GM19239 (cell line): ENCODE measurements at places on chromosomes 6 and 20.

GRCh38 chr6:9468277-9468676, 946.6 kb downstream of the TFAP2A start:
- no peak for DNase-seq

DNA sequence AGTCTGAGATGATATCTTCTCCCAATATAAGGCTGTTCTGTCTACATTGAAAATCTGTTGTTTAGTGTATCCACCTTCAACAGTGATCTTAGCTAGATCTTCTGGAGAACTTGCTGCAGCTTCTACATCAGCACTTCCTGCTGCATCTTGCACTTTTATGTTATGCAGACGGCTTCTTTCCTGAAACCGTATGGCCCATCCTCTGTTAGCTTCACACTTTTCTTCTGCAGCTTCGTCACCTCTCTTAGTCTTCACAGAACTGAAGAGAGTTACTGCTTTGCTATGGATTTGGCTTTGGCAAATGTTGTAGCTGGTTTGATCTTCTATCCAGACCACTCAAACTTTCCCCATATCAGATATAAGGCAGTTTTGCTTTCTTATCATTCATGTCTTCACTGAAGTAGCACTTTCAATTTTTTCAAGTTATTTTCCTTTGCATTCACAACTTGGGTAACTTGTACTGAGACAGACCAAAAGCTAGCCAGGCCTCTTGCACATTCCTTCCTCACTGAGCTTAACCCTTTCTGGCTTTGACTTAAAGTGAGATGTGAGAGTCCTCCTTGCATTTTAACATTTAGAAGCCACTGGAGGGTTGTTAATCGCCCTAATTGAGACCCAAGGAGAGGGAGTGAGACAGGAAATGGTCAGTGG, 110.1 kb downstream of the PREP start:
- DNase-seq: no peak

DNA sequence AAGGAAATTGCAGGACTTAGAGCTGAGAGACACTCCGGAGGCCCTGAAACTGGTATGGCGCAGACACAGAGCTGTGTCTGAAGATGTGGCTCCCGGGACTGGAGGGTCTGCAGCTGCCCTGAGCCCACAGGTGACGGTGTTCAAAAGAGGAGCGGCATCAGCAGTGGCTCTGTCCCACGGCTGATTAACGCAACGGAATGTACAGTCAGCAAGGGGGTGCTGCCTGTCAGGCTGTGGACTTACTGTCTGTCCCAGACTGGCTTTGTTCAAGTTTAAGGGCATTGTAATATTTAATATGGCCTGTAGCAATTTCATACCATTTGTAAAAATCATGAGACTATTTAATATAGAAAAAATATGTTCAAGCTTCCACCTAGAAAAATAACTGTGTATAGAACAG, 228.0 kb upstream of the TAB2 start:
- no peak for DNase-seq

DNA sequence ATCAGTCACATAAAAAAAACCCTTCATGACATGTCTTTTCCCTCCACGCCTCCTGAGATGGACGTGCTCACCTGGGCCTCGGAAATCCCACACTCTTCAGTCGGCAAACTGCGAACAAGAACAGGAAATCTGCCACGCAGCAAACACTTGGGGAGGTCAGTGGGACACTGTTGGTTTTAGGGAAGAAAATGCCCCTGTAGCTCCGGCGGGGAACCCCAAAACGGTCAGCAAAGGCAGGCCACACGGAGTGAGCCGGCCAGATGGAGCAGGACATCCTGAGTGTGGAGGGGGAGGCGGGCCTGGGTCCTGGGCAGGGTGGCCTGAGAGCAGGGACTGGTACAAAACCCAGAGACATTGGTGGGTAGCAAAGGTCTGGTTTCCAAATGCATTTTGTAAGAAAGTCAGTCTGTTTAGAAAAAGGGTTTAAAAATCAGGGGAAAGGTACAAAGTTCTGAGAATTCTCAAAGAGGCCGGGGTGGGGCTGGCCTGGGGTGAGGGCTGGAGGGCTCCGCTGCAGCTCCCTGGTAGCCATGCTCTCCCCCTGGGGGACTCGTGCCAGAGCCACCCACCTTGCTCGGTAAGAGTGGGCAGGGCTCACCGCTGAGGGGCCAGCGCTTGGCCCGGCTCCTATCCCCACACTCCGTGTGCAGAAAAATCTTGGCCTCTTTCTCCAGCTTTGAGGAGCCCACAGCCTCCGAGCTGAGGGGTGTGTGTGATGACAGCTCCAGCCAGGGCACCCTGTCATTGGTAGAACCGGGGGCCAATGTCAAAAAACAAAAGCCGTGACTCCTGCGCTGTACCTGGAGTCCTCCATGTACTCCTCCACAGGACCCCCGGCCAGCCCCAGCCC, 5.2 kb downstream of the SLC2A4RG start:
- no peak for DNase-seq

GRCh38 chr20:50478162-50478990, 31.8 kb upstream of the PTPN1 start:
- peak; percentile 41 for DNase-seq

DNA sequence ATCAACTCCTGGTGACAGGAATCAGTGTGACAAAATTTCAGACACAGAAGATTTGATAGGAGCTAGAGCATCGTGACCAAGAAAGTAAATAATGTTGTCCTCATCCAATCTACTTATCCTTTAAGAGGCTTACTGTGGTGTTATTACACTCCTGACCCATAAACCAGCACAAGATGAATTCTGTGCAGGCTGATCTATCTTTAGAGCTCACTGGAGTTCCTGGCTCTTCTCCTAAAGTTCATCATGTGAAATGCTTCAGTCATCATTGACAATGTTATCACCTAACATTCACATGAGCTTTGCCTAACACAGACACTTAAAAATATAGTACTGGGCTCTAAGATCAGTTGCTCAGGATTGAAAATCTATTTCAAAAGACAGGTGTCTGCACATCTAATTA, 271.0 kb upstream of the HSF2 start:
- no peak for DNase-seq

DNA sequence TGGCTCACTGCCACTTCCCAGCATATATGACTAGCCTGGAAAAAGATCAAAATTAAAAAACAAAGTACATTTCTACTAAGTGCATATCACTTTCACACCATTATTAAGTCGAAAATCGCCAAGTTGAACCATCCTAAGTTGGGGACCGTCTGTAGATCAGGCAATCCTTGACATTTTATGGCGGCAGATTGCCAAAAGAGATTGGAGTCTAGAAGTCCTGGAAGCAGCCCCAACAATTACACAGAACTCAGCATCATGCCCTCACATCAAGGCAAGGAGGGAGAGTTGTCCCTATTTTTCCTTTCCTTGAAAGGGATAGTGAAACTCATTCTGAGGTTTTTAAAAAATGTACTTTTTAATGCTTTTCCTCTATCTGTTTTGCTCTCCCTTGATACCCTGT, 30.7 kb downstream of the SLC22A3 start:
- no peak for DNase-seq

GRCh38 chr20:47493175-47493962, 8.3 kb upstream of the NCOA3 start:
- no peak for DNase-seq

- no peak for DNase-seq
Measured at GRCh38 chr6:100614386-100614785, 149.7 kb upstream of the SIM1 start.

DNA sequence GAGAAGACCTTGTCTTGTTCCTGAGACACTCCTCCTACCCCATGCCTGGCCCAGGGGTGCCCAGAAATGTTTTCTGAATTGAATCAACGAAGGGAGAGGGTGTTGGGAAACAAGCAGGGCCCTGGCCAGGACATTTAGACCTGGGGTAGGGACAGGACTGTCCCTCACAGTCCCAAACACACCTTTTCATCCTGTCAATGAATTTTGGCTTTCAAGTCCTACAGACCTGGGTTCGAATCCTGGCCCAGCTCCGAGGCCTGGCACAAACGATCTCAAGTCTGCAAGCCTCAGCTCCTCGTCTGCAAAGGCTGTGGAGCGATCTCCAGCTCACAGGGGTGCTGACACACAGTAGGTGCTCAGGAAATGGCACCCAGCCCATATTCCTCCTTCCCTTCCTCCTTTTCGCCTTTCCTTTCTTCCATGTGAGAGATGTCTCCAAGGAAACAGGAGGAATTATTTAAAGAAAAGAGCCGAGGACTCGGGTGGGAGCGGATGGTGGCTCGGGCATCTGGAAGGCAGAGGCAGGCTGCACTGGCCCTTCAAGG, 7.3 kb upstream of the DLGAP4 start:
- no peak for DNase-seq

DNA sequence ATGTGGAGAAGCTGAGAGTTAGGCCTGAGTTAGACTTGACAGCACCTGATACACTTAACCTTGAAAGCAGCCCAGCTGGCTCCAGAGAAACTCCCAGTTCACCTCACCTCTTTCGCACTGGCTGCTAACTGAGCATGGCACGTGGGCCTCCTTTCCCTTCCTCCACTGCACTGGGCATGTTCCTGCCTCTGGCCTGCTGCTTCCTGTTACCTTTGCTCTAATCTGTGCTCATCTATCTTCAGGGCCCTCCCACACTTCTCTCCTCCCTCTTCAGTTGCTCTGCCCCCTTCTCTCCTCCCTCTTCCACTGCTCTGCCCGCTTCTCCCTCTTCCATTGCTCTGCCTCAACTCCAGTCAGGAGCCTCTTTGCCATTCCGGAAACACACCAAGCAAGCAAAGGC, 13.7 kb upstream of the UBE2V1 start:
- DNase-seq: no peak

DNA sequence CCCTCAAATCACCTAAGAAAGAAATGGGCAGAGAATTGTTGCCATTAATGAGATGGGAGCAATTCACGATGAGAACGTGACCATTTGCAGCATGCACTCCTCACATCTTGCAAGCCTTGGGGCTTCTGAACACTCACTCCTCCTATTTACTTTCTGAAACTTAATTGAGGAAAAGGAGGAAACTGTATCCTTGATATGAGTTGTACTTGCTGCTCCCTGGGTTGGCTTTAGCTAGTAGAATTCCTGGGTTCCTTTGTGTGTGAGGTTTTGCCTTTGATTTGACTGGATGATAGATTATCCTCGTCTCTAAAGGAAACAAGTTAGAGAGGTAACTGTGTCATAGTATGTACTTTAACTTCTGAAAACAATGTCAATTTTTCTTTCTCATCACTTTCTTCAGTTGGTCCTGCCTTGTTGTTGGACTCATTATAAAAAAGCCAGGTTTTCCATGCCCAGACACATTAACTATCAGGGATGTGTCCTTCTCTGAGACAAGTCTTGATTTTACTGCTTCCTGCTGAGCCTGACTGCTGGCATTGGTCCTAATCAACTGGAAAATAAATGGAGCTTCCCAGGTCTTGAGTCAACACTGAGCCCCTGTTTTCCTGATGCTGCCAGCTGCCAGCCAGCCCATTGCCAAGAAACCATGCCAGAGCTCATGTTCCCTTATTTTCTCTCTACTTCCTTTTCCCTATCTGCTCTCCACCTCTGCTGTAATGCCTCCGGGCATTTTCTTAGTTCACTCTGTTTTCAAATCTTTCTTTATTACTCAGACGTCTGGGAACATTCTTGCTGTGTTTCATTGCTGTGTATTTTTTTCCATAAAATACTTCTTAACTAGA, 6.0 kb upstream of the MRAP2 start:
- no peak for DNase-seq

- peak; percentile 54 for DNase-seq
Measured at GRCh38 chr20:47274401-47275108, 81.9 kb downstream of the ZMYND8 start.

- no peak for DNase-seq
Measured at GRCh38 chr20:32474009-32474716, 111.0 kb downstream of the NOL4L start.

- no peak for DNase-seq
Measured at GRCh38 chr20:38855356-38855755, 49.9 kb downstream of the PPP1R16B start.

- DNase-seq: no peak
Measured at GRCh38 chr20:62486484-62486883, 10.7 kb upstream of the GATA5 start.

- no peak for DNase-seq
Measured at GRCh38 chr6:27136978-27137814, 110.3 kb upstream of the PRSS16 start.

GRCh38 chr6:90978046-90978445, 391.2 kb upstream of the MAP3K7 start:
- no peak for DNase-seq

GRCh38 chr6:156579564-156579963, 197.6 kb upstream of the ARID1B start:
- DNase-seq: no peak

DNA sequence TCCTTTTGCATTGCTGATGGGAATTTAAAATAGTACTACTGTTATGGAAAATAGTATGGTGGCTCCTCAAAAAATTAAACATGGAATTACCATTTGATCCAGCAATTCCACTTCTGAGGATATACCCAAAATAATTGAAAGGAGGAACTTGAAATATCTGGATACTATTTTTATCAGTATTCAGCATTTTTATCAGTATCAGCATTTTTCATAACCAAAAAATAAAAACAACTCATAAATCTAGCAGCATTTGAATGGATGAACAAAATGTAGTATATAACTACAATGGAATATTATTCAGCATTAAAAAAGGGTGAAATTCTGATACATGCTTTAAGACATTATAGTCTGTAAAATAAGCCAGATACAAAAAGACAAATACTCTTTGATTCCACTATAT, 763.4 kb upstream of the MAN1A1 start:
- DNase-seq: no peak

DNA sequence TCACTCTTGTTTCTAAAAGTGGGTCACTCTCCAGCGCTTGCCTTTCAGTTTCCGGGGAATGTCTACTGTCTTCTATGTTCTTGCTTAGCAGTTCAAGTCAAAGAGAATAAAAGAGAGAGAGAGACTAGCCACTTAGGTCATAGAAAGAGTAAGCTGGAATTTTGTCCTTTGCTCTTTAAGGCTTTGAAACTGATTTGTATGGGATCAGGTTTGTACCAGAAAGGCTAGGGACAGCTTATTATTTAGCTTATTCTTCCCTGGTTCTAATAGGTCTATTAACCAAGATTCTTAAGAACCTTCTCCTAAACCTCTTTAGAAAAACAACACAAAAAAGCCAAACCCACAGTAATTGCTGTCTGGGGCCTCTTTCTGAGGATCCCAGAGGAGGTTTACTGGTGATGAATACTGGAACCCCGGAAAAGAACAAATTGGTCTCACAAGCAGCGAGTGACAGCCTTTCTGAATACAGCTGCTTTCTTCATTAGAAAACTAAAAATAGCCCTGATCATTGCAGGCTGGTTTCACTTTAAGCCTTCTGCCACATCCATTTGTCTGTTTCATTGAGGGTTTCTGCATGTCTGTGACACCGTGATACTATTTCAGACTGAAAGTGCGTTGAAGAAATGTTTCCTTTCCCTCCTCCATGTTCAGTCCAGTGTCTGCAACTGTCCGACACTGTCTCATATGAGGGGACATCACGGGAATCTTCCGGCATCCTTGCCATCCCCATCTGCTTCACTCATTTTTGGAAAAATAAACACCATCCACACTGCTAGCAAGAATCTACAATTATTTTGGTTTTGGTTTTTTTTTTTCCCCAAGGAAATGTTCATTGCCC, 75.1 kb upstream of the ATXN1 start:
- DNase-seq: peak; percentile 48
